ENCODE measurements at places on chromosomes 12 and 14.

- DNase-seq: no peak
These were observed 15.1 kb downstream of the TUNAR start for GRCh38 chr14:95891742-95892141.

DNA sequence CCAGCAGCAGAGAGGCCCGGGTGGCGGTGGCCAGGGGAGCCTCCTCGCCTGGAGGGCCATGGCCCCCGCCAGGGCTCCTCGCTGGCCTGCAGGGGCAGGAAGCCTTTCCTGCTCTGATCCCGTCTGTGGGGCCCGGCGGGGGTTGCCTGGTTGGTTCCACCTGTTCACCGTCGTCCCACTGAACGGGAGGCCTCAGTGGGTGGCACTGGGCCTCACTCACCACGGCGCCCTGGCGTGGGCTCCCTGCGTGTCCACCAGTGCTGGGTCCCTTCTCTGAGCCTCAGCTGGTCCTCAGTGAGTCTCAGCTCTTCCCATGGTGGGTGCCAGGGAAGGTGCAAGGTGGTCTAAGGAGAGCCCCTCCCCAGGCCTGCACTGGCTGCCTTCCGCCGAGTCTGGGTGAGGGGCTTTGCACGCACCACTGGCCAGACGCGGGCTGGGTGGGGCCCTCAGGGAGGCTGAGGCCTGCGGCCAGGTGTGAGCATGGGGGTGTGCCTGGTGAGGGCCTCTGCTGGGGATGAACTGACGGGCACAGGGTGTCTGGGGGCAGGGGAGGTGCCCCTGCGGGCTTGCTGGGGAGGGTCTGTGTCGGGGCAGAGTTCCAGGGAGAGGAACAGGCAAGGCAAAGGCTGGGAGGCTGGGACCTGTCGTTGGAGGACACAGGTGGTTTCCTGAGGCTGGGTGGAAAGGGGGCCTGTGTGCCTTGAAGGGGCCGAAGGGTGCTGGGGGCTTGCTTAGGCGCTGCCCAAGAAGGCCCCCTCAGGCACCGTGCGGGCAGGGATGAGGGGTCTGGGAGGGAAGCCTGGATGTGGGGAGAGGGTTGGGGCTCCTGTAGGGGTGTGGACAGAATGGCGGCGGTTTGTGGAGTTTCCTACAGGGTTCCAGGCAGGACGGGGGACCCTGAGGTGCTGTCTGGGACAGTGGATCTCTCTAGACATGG lies 339.8 kb downstream of the TMEM121 start:
- no peak for DNase-seq

DNA sequence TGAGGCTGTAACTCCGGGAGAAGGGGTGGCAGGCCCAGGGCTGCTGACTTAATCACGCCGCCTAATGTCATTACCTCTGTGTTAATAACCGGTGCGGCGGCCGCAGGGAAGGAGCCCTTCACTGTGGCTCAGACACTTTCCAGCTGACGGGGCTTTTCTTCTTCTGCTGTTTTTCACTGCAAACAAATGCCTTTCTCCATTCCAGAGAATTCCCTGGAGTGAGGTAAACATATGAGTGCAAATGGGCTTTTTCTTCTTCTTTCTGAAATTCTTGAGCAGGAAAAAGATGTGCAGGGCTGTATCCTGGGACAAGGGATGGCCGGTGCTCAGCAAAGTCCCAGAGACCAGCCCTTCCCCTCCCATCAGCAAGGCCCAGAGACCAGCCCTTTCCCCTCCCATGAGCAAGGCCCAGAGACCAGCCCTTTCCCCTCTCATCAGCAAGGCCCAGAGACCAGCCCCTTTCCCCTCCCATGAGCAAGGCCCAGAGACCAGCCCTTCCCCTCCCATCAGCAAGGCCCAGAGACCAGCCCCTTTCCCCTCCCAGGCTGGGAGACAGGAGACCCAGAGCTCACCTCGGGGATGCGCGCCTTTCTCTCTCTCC lies 33.4 kb upstream of the FAM181A start:
- DNase-seq: no peak

- no peak for DNase-seq
These were observed 64.1 kb upstream of the TSPAN11 start for GRCh38 chr12:30862486-30862885.

DNA sequence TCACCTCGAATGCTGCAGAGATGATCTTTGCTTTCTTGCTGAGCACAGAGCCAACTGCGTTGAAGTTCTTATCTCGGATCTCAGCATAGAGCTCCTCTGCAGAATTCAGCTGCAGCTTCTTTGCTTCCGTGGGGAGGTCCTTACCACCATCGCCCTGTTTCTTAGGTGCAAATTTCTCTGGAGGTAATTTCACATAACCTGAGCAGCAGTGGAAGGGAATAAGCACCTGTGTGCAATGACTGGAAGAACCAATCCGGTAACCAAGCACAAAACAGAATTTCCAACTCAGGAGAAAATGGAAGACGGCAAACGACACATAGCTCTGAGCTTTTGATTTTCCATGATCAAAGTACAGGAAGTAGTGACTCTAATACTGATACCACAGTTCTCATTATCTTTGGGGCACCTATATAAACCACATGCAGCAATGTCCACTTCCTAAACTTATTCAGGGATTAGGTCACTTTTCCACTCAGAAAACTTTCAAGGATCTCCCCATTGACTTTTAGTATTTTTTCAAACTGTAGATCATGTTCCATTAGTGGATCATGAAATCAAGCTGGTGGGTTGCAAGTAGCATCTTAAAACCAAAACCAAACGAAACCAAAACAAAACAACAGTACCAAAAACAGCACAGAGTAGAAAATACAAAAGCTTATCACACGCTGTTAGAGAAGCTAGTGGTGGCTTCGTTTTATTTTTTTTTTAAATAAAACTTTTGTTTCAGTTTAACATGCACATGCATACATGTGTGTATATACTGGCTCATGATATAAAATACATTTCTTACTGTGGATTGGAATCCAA lies 18.9 kb upstream of the DIABLO start:
- no peak for DNase-seq

DNA sequence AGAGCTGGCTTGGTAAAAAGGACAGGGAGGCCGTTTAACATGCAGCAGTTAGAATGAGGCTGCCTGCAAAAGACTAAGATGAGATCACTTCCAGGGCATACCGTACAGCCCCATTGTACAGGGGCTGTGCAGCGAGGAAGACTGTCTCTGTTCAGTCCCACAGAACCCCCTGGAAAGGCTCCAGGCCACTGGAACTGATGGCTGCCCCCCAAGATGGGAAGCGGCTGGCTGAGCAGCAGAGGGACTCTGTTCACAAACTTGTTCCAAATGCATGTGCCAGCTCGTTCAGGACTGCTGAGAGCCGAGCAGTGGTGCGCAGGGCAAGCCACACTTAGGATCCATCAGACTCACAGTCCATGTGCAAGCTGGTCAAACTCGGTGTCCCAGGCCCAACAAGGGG lies 82.9 kb downstream of the CHGA start:
- DNase-seq: no peak

DNA sequence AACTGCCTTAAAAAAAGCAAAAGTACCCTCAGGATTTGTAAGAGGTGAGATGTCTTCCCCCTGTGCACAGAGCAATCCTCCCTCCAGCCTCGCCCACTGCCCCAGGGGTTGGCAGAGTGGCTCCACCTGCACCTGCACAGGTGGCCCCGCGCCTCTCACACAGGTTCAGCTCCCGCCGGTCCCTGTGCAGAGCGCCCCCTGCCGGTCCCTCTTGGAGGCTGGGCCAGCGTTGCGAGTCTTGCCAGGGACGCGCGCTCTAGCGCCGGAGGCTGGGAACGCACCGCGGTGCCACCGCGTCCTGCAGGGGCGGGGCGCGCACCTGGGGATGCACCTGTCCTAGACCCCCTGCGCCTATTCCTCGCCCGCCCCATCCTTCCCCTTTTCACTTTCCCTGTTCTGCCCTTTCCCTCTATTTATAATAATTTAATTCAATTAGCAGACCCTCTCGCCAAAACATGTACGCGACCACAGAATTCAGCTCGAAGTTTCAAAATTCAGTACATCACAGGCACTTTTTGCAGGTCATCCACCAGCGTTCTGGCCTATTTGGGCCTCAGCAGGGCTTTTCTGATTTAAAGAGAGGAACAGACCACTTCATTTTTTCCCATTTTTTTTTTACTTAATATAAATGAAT lies 618.6 kb downstream of the AACS start:
- peak; percentile 42 for DNase-seq

GRCh38 chr14:104134061-104134965 lies 4.1 kb upstream of the KIF26A start:
- DNase-seq: no peak

DNA sequence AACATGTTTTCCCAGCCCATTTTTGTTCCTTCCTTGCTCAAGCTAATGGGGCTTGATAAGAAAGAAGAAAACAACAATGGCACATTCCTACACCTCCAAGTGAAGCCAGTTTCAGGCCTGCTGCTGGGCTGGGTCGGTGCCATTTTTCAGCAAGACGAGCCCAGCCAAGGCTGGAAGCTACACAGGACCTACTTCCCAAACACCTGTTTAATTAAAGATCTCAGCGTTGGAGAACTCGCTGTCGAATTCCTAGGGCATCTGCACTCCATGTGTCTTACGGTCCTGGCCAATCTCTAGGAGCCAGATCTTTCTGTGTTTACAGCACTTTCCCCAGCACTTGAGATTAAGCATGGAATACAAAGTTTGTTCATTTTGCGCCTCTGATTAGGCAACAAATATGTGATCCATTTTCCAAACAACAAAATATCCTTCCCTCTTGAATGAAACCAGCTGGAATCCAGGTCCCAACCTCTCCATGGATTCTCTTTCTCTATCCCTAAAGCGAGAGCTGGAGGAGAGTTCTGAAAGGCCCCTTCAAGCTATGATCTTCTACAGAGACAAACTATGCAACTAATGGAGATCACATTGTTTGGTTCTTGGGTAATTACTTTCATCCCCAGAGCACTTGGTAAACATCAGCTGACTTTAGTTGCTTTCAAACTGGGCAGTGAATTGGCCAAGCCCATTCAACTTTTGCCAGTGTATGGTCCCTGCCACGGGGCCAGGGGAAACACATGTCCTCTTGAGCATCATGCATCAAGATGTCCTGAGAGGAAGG lies 34.3 kb upstream of the TC2N start:
- DNase-seq: no peak

DNA sequence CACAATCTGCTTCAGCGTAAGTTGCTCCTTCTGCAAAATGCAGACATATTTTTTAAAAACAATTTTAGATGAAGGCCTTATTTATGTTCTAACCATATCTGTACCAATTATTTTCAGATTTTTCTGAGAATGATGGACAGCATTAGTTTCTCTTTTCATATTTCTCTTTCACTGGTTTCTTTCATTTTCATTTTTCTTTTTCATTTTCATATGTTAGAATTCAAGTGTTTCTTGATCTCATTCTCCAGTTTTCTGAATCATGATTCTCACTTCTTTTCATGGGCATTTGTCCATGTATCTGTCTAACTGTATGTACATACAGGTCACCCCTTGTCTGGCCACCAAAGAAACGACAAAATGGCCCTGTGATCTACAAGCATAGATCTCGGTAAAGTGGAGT lies 346.6 kb downstream of the NAV3 start:
- no peak for DNase-seq

DNA sequence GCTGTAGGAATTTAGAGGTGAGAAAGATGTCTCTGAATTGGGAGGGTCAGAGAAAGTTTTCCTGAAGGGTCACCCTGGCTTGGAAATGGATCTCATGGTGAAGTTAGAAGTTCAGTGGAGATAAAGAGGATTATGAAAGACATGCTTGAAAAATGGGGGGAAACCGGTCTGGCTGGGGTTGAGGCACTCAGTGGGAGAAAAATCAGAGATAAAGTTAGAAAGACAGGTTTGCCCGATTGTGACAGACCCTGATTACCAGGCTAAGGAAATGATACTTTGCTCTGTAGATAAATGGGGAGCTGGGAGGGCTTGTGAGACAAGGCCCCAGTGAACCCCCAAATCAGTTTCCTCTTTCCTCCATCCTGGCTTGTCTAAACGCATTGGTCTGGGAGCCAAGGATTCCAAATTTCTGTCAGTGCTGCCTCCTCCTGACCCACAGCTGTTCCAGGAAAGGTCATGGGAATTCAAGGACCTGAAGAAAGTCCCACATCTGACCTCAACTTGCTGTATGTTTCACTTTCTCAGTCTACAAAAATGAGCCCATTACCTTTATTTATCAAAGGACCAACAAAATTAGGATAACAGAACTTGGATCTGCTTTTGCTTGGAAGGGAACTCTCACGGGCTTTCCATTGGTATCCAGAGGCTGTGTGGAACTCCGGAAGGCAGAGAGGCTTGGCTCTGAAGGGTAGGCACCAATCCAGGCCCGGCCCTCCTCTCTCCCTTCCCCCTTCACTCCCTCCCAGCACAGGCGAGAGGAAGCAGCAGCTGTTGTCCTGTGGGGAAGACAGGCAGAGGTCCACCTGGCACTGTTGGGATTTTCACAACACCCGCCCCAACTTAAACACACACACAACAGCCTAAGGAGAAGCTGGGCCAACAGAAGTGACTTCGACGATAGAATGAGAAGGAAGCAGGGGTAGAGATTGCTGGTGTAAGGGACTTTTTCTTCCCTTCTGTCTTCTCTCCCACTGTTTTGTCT lies 3.4 kb upstream of the RNASE7 start:
- no peak for DNase-seq

DNA sequence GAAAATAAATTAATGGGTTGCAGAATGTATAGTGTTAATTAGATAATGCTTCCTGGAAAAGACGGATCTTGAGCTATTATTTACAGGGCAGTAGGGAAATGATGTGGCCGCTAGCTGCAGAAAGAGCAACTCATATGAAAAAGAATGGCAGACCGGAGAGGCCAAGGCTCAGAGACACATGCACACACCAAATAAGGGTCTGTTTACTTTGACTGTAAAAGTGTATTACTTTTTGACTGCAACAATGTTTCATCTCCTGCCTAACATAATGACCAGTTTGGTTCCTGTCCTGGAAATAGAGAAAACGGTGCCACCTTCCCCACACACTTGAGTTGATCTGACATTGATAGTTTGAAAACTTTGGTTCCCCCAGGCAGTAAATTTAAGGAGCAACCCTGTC lies 290.9 kb downstream of the CACNA1C start:
- no peak for DNase-seq

- DNase-seq: no peak
These were observed 86.5 kb upstream of the RIN3 start for GRCh38 chr14:92427096-92427495.

- no peak for DNase-seq
These were observed 77.6 kb upstream of the PRKD1 start for GRCh38 chr14:30005114-30005808.

GRCh38 chr12:123075646-123076171 lies 75.2 kb downstream of the PITPNM2 start:
- DNase-seq: peak; percentile 61

DNA sequence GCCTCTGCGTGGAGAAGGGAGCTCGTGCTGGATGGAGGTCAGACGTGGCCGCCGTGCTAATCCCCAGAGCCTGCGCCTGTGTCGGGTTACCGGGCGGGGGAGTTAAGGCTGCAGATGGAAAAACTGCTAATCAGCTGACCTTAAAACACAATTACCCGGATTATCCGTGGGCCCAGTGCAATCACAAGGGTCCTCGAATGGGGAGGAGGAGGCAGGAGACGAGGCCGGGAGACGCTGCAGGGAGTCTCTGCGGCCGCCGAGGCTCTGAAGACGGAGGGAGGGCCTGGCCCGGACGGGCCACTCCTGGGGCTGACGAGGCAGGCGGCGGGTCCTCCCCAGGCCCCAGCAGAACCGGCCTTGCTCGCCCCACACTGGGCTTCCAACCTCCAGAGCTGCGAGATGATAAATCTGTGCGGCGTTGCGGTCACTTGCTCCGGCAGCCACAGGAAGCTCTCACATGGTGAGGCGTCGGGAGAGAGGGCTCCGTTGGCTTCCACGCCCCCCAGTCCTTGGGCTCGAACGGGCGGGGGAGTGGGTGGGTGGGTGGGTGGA lies 32.9 kb upstream of the FBRSL1 start:
- no peak for DNase-seq

GRCh38 chr14:102692334-102692733 lies 84.9 kb upstream of the TRAF3 start:
- no peak for DNase-seq
